HepG2 (cell line): ENCODE measurements at places on chromosomes 5 and 9.

DNA sequence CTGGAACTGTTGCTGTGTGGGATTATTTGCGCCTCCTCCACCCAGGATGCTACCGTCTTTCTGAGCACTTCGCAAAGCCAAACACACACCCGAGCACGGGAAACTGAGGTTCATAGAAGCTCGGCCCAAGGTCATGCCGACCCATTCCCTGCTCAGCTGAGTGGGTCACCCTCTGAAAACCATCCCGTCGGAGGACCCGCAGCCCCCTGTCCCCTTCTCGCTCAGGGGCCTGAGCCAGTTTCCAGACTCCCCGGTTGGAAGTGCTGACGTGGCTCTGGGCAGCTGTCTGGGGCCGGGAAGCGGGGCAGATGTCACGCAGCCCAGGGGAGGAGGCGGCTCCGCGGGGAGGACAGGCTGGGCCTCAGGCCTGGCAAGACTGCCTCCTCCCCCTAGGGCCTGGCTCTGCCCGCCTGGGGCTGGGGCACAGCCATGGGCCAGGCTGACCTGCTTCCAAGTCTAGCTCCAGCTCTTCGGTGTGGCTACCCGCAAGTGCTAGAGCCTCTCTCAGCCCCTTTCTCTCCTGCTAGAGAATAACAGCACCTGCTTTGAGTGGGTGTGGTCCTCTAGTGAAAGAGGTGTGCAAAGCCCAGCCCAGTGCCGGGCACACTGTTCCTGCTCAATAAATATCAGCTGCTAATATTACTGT lies 9.9 kb upstream of the CXXC5 start:
- DNase-seq = no peak

- no peak for DNase-seq
Measured at GRCh38 chr5:139638736-139639618, 9.2 kb upstream of the CXXC5 start.

DNA sequence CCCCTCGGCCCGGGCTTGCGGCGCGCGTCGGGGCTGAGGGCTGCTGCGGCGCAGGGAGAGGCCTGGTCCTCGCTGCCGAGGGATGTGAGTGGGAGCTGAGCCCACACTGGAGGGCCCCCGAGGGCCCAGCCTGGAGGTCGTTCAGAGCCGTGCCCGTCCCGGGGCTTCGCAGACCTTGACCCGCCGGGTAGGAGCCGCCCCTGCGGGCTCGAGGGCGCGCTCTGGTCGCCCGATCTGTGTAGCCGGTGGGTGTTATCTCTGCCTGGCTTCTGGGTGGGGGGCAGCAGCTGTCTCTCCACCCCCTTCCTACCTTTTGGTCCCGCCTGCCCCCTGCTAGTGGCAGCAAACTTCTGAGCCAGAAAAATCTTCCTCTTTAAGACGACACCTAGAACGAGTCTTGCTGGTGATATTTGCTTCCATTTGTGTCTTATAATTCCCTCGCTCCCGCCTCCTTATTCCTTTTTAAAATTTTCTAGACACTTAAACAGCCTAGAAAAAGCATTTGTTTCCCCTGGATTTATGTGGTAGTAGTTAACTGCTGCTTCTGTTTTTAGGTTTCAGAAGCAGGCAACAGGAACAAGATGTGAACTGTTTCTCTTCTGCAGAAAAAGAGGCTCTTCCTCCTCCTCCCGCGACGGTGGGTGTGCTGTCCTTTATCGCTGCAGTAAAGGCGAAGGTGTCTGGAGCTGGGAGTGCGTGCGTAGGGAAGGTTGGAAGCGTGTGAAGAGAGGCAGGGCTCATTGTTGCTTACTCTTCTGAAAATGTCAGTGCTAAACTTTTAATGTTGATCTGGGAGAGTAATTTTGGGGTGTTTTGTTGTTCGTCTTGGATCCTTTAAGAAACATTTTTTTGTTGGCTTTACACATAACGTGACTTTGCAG lies 554 bp downstream of the JAK2 start:
- DNase-seq = no peak

DNA sequence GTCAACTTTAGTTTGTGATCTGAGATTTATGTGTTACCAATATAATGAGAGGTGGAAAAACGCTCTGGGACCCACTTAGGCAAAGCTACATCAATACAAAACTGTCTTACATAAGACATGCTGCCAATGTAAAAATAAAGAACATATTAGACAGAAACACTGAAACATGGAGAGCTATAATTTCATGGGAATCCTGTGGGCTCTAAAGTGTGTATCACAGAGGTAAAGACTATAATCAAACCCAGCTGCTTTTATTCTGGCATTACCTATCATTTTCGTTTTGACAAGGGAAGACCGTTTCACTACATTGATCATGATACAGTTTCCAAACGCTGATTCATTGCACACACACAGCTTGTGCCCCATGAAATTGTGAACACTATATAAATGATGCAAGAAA lies 400.5 kb upstream of the TUSC1 start:
- no peak for DNase-seq

- peak; percentile 7 for DNase-seq
Measured at GRCh38 chr5:71697967-71698366, 21.1 kb upstream of the CARTPT start.

DNA sequence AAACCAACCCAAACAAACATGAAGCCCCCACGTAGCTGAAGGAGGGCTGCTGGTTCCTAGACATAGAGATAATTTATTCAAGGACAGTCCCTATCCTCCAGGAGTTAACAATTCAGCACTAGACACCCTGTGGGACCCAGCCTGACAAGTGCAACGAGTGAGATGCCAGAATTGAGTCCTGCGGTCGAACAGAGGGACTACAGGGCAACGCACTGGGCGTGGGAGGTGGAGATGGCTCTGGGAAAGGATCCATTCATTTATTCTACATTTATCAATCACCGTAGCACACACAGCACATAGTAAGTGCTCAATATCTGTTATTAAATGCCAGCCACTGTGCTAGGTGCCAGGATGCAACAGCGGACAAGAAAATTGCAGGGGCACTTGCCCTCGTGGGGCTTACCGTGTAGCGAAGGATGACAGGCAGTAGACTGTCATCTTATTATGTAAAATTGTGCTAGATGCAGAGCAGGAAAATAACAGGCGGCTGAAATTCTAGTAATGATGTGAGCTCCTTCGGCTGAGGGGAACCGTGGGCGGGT lies 855 bp upstream of the ARHGAP26 start:
- no peak for DNase-seq
